ENCODE measurements at places on chromosomes 3 and 15.

GRCh38 chr15:27095886-27096624 is 125.1 kb downstream of the GABRG3 start:
- DNase-seq: no peak

GRCh38 chr3:193982258-193982659 is 153.7 kb upstream of the HES1 start:
- DNase-seq: no peak

- no peak for DNase-seq
Observed at GRCh38 chr15:74174219-74174957, 878 bp downstream of the ISLR start.

GRCh38 chr3:35745802-35746484 is 106.6 kb downstream of the ARPP21 start:
- no peak for DNase-seq

DNA sequence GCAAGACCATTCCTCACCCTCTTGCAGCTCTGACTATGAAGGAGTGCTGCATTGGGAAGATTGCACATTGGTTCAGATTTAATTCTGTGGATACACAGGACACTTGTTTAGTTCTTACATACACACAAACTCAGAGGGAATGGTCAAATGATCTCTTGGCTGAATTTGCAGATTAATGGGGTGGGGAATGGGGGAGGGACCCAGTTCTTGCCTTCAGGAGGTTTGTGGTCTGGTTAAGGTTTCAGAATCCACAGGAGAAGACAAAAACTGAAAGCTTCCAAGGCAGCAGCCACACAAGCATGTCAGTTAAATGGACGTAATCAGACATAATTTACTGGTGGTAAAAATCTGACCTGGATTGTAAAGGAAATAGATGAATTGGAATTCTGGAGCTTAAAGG is 257.1 kb upstream of the ROPN1 start:
- no peak for DNase-seq

DNA sequence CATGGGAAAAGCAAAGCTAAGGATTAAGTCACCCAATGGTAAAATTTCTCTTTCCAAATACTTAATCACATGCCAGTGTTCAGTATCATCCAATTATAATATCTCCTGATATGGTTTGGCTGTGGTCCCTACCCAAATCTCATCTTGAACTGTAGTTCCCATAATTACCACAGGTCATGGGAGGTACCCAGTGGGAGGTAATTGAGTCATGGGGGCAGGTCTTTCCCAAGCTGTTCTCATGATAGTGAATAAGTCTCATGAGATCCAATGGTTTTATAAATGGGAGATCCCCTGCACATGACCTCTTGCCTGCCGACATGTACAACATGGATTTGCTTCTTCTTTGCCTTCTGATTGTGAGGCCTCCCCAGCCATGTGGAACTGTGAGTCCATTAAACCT is 26.1 kb upstream of the NMB start:
- DNase-seq: no peak

GRCh38 chr3:111299192-111299615 is 227.6 kb downstream of the NECTIN3 start:
- DNase-seq: no peak

DNA sequence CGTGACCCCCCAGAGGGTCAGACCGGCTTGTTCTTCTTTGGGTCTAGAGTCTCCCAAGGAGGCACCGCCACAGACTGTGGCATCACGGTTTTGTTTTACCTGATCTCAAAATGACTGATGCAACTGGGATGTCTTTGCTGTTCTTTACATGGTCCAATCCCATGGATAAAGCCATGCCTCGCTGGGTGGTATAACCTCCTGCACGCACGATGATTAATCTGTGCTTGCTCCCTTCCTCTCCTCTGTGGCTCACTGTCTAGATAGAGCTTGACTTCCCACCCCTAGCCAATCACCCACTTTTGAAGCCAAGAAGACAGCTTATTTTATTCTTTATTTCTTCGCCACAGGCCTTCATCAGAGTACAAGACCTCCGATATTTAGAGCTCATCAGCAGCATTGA is 36.6 kb upstream of the RHO start:
- DNase-seq: no peak

- no peak for DNase-seq
Observed at GRCh38 chr15:92979011-92979701, 79.0 kb downstream of the CHD2 start.

- DNase-seq: no peak
Observed at GRCh38 chr3:173531602-173532001, 134.1 kb downstream of the NLGN1 start.

DNA sequence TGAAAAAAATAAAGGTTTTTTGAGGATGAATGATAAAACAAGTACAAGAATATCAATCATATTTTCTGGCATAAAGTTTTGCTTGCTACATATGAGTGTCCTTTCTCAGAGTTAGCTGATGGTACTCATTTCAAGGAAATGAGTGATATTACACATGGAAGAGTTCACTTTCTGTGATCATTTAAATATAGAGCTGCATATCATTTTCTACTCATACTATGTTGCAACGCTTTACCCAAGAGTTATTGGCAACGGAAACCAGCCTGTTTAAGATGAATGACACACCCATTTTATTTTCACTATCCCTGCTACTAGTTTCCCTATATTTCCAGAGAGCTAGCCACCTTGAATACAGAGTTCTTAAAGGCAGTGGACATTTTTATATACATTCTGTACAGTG is 35.4 kb upstream of the RBMS3 start:
- no peak for DNase-seq

DNA sequence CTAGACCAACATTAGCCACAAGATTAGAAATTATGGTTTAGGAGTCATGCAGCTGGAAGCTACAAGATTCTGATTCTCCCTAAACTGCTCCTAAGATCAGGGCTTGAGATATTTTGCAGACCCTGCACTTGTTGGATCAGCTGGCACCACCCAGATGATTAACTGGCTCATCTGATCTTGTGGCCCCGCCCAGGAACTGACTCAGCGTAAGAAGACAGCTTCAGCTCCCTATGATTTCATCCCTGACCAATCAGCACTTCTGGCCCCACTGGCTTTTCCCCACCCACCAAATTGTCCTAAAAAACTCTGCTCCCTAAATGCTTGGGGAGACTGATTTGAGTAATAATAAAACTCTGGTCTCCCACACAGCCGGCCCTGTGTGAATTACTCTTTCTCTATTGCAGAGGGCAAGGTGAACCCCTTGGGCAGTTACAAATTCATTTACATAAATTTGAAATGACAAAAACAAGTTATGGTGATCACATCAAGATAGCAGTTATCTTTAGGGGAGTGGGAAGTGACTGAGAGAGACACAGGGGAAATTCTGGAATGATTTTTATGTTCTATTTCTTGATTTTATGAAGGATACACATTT is 76.5 kb downstream of the CD200R1L start:
- DNase-seq: no peak

- no peak for DNase-seq
Observed at GRCh38 chr3:30317561-30317960, 288.8 kb upstream of the TGFBR2 start.

- no peak for DNase-seq
Observed at GRCh38 chr3:161498259-161498921, 1.8 kb downstream of the OTOL1 start.

GRCh38 chr3:9213019-9213634 is 36.3 kb downstream of the SRGAP3 start:
- no peak for DNase-seq

DNA sequence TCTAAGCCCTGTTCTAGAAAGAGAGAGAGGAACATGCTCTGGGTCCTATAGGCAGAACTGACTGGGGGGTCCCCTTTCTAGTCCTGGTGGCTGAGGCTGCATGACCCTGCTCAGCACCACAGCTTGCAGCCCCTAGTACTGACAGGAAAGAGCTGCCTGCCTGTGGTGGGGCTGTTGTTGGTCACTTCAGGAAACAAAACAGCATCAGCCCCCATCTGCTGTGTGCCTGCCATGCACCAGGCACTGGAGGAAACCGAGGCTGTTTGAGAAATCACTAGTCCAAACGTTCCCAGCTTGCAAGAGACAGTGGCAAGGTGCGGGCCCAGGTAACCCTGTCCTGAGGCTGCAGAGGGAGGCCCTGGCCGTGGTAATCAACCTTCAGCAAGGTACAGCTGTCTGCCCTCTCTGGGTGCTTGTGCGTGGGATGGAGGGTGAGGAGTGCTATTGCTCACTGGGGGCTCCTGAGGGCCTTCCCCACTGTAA is 90.6 kb downstream of the IQSEC1 start:
- DNase-seq: no peak

- DNase-seq: no peak
Observed at GRCh38 chr3:21914451-21914850, 163.4 kb upstream of the ZNF385D start.

DNA sequence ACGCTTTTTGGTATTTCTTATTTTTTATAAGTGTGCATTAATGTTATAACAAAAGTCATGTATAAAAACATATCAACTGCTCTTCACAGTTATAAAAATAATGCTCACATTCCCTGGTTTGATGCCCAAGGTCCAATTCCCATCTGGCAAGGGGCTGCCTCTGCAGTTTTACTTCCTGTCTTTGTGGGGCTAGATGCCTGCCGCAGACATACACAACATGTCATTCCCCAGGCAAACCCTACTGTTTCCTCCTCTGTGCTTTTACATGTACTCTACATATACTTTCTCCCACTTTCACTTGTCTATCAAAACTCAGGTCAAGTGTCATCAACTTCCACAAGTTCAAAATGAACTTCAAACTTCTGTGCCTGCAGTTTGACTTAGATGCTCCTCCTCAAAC is 60.5 kb upstream of the ETV5 start:
- no peak for DNase-seq

DNA sequence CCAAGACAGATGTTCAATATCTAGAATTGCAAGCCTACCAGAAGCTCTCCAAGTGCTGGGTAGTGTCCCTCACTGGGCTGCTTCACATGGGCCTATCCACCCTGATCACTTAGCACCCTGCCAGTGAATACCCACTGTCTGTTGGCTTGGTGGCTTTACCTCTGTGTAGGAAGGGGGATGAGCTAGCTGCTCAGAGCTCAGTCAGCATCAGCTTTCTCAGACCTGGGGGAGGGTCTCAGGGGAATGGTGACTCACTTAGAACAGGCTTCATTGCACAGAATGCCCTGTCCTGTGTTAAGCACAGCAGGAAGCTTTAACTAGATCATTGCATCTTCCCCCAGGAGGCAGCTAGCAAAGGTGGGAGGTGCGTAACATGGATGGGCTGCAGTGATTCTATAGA is 209.8 kb downstream of the PDCD6IP start:
- DNase-seq: no peak

- no peak for DNase-seq
Observed at GRCh38 chr3:168585544-168585943, 489.8 kb upstream of the GOLIM4 start.

GRCh38 chr3:105653166-105653565 is 215.6 kb downstream of the CBLB start:
- no peak for DNase-seq

DNA sequence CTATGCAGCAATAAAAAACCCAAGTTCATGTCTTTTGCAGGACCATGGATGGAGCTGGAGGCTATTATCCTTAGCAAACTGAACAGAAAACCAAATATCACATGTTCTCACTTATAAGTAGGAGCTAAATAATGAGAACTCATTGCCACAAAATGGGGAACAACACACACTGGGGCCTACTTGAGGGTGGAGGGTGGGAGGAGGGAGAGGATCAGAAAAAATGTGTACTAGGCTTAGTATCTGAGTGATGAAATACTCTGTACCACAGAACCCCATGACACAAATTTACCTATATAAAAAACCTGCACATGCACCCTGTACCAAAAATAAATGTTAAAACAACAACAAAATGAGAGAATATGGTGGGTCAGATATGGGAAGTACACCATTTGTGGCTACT is 49.6 kb upstream of the AADACL2 start:
- DNase-seq: no peak

DNA sequence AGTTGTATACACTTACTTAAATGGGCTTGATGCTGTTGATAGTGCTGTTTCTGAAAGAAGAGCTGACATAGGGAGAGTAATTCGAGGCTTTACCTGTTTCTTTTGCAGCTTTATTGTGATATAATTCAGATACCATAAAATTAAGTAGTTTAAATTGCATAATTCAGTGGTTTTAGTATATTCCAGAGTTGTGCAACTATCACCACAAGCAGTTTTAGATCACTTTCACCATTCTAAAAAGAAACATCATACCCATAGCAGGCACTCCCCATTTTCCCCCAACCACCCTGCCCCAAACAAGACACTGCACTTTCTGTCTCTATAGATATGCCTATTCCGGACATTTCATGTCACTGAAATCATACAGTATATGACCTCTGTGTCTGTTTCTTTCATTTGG is 98.5 kb downstream of the MTHFS start:
- no peak for DNase-seq

DNA sequence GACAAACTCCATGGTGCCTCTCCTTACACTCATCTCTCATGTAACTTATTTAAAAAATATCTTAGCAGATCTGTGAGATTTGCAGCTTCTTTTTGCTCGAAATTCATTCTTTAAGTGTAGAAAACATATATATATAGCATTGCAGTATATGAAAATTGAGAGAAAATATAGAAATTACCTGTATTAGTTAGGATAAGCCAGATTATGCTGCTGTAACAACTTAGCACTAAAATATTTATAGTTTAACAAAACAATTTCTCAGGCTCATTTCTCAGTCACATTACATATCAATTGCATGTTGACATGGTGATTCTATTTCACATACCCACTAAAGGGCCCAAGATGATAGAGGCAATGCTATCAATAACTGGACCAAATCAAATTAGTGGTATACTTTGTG is 54.7 kb downstream of the NR2F2 start:
- no peak for DNase-seq

DNA sequence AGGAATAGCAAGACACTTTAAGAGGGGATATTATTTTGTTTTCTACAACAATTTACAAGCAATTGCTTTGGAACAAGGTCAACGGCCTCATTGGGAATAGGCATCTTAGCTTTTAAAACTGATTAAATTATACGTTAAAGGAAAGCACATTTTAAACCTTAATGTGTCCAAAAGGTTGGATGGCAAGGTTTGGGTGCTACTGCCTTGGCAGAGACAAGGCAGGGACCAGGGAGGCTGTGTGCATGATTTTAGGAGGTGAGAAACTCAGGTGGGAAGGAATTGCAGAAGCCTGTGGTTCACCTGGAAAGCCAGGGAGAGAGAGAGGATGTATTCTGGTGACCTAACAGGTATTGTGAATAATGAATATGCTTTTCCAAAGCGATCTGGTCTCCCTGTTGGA is 54.3 kb downstream of the TGFBR2 start:
- DNase-seq: no peak

DNA sequence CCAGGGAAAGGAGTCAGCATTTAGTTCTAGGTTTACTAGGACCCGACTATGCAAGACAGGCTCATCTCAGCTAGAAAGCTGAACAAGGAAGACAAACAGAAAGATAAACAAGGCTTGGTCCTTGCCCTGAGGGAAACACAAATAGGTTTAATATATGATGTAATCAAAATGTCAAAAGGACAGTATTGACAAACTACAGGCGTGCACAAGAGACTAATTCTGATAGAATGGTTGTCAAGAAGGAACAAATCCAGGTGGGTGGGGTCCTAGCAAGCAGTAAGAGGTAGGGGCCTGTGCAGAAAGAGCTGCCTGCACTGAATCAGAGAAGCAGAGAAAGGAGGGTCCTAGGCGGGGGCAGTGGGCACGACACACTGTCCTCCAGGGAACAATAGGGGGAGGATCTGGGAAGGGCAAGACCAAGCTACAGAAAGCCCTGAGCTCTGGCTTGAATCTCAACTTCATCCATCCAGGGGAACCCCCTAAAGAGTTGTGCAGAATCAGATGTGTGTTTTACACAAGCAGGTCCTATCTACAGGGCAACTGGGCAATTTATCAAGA is 23.4 kb downstream of the RFTN1 start:
- DNase-seq: no peak

GRCh38 chr15:85754989-85755388 is 39.7 kb downstream of the KLHL25 start:
- DNase-seq: no peak
